Fibroblast of lung (primary cell): ENCODE measurements at places on chromosomes 2 and 18. TPM values are rescaled to one million over a fixed set of nuclear protein-coding genes. Genes with fewer than 3 reads are reported as not detected.

OBSL1 gene
- 15.2 and 24.7 TPM in 2 replicates for polyA plus RNA-seq

ZNF519 gene
- polyA plus RNA-seq, result 2.0 and 2.7 TPM in 2 replicates

GRCh38 chr2:106130251-106130998, 63.7 kb downstream of the UXS1 start:
- no peak for DNase-seq

- no peak for DNase-seq
Observed at GRCh38 chr2:214328941-214329340, 81.9 kb upstream of the VWC2L start.

DNA sequence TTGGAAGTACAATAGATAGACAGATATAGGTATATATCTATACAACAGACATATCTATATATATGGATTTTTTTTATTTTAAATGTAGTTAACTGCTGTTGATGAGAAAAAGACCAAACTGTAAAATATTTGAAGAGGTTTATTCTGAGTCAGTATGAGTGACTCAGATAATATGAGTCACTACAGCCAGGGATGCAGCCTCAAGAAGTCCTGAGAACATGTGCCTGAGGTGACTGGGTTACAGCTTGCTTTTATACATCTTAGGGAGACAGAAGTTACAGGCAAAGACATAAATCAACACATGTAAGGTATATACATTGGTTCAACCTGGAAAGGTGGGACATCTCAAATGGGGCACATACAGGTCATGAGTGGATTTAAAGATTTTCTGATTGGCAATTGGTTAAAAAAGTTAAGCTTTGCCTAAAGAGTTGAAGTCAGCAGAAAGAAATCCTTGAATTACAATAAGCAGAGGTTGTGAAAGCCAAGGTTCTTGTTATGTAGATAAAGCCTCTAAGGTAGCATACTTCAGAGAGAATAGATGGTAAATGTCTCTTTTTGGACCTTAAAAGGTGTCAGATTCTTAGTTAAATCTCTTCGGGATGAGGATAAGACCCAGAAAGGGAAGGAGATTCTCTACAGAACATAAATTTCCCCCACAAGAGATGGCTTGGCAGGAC, 149.9 kb downstream of the RBM43 start:
- peak; percentile 84 for DNase-seq
